Uterus (tissue), 4 donors: ENCODE measurements at places on chromosomes 12 and 14. TPM values are rescaled to one million over a fixed set of nuclear protein-coding genes. Genes with fewer than 3 reads are reported as not detected.

DNA sequence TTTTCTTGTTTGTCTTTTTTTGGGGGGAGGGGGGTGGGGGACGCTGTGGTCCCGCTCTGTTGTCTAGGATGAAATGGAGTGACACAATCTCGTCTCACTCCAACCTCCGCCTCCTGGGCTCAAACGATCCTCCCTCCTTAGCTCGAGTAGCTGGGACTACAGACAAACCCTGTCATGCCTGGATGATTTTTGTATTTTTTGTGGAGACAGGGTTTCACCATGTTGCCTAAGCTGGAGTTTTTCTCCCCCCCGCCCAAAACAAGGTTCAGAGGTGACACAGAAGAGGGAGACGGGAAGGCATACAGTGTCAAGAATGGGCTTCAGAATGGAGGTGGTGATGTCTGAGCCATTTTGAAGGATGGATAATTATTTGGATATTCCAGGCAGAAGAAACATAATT is 116.9 kb upstream of the ATF1 start:
- no peaks in the 10 kb centered on the region for H3K36me3 ChIP-seq
- H3K27ac ChIP-seq, result no peak overlapping the region
- no peak for DNase-seq
- no peaks in the 10 kb centered on the region for H3K27me3 ChIP-seq
- H3K4me3 ChIP-seq, result no peak overlapping the region

GRCh38 chr14:52089218-52089617 is 20.4 kb upstream of the NID2 start:
- no peak overlapping the region for H3K27ac ChIP-seq
- DNase-seq, result no peak
- no peak overlapping the region for H3K4me3 ChIP-seq
- H3K27me3 ChIP-seq, result no peaks in the 10 kb centered on the region
- H3K36me3 ChIP-seq, result no peaks in the 10 kb centered on the region
- no peaks in the 10 kb centered on the region for H3K4me1 ChIP-seq

DNA sequence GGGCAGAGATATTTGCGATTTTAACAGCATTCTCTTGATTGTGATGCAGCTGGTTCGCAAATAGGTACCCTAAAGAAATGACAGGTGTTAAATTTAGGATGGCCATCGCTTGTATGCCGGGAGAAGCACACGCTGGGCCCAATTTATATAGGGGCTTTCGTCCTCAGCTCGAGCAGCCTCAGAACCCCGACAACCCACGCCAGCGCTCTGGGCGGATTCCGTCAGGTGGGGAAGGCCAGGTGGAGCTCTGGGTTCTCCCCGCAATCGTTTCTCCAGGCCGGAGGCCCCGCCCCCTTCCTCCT is 271 bp upstream of the PSEN1 start:
- no peak for DNase-seq
- H3K4me3 ChIP-seq, result peak overlapping the region; percentile 82
- H3K27ac ChIP-seq, result peak overlapping the region; percentile 88
- peaks cover 6% of the 10 kb centered on the region for H3K4me1 ChIP-seq
- no peaks in the 10 kb centered on the region for H3K36me3 ChIP-seq

GRCh38 chr12:68435816-68436215 is 103.7 kb upstream of the MDM1 start:
- no peak overlapping the region for H3K4me3 ChIP-seq
- DNase-seq, result no peak
- H3K4me1 ChIP-seq, result no peaks in the 10 kb centered on the region
- H3K27me3 ChIP-seq, result no peaks in the 10 kb centered on the region
- H3K36me3 ChIP-seq, result no peaks in the 10 kb centered on the region

The MAGOHB gene
- total RNA-seq, result 26.6 TPM

- no peaks in the 10 kb centered on the region for H3K4me1 ChIP-seq
- DNase-seq, result no peak
- no peaks in the 10 kb centered on the region for H3K36me3 ChIP-seq
- peak overlapping the region; percentile 60 for H3K27ac ChIP-seq
These were observed 126.8 kb upstream of the ARHGAP5 start for GRCh38 chr14:31950331-31950730.

GRCh38 chr14:47763188-47763854 is 87.9 kb upstream of the MDGA2 start:
- H3K4me3 ChIP-seq, result no peak overlapping the region
- H3K4me1 ChIP-seq, result no peaks in the 10 kb centered on the region
- H3K27me3 ChIP-seq, result no peaks in the 10 kb centered on the region
- no peak for DNase-seq
- no peak overlapping the region for H3K27ac ChIP-seq

GRCh38 chr12:99521664-99522063 is 125.9 kb upstream of the GARIN6 start:
- H3K27ac ChIP-seq, result no peak overlapping the region
- H3K4me3 ChIP-seq, result no peak overlapping the region

The LHX5 gene
- total RNA-seq, result not detected

The IPO4 gene
- total RNA-seq, result 33.7 TPM

The DACT1 gene
- 5.9 TPM for total RNA-seq

The DHRS7 gene
- 64.5 TPM for total RNA-seq

- H3K4me3 ChIP-seq, result no peak overlapping the region
- H3K27ac ChIP-seq, result no peak overlapping the region
- no peaks in the 10 kb centered on the region for H3K27me3 ChIP-seq
- no peak for DNase-seq
- no peaks in the 10 kb centered on the region for H3K36me3 ChIP-seq
These were observed 25.9 kb upstream of the SRSF5 start for GRCh38 chr14:69741055-69741454.

DNA sequence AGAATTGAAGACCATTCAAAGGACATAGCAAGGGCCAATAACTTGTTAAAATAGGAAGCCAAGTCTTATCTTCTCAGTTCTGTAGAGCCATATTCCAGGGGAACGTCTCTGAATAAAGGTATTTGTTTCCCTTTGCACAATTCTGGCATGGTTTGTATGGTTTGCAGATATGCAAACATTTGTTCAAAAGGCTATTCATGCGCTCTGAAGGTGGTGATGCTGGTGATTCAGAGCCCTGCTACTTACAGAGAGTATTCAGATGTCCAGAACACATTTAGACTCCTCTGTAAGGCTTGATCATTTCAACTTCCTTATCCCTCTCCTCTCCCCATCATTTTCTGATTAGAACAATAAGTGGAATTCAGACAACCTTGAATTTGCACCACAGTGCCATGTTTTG is 35.9 kb downstream of the SLC4A8 start:
- H3K4me1 ChIP-seq, result no peaks in the 10 kb centered on the region
- no peak overlapping the region for H3K4me3 ChIP-seq
- H3K27me3 ChIP-seq, result no peaks in the 10 kb centered on the region
- DNase-seq, result no peak
- no peak overlapping the region for H3K27ac ChIP-seq

- H3K27me3 ChIP-seq, result no peaks in the 10 kb centered on the region
- H3K27ac ChIP-seq, result no peak overlapping the region
- no peak for DNase-seq
- no peaks in the 10 kb centered on the region for H3K36me3 ChIP-seq
These were observed 21.0 kb downstream of the CNOT2 start for GRCh38 chr12:70264067-70264867.

DNA sequence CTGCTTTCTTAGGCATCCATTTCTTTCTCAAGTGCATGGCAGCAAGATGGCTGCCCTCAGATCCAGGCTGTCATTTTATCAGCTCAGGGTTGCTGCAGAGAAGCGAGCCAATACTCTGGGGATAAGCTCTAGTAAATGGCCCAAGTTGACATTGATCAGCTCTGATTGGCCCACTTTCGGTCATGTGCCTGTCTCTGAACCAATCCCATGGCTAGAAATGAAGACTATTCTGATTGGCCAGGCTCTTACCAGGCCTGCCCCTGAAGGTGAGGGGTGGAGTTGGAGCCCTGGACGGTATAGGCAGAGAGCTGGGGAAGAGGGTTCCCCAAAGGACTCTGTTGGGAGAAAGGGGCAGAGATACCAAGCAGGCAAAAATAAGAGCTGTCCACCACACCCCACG is 41.4 kb downstream of the MYO1H start:
- H3K36me3 ChIP-seq, result no peaks in the 10 kb centered on the region
- no peak for DNase-seq
- H3K27ac ChIP-seq, result no peak overlapping the region
- H3K27me3 ChIP-seq, result no peaks in the 10 kb centered on the region

The AKAP6 gene
- 15.9 TPM for total RNA-seq

DNA sequence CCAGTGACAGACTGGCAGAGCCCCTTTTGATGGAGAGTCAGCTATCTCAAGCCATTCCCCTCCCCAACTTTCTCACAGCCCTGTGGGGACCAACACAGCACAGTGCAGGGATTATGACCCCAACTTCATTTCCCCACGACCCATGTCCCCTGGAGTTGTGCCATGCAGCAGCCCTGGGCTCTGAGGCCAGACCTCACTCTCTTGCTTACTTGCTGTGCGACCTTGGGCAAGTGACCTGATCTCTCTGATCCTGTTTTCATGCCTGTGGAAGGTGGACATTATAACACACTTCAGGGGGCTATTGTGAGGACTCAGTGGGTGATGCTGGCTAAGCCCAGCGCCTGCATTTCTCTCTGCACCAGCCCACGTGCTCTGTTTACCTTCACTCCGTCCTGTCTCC is 14.1 kb downstream of the OTUB2 start:
- no peak for DNase-seq
- H3K27ac ChIP-seq, result no peak overlapping the region
- H3K36me3 ChIP-seq, result no peaks in the 10 kb centered on the region
- no peaks in the 10 kb centered on the region for H3K27me3 ChIP-seq
